ENCODE measurements at places on chromosomes 12 and 14. TPM values are rescaled to one million over a fixed set of nuclear protein-coding genes. Genes with fewer than 3 reads are reported as not detected.

Gene PLCZ1
- total RNA-seq, result 0.06 TPM

Gene SLC5A8
- total RNA-seq, result not detected

Gene DACT1
- total RNA-seq, result 5.3 TPM

Gene CYP27B1
- total RNA-seq, result 0.19 TPM

Gene SCFD1
- 161 TPM for total RNA-seq

Gene CLEC12A
- not detected for total RNA-seq

Gene ADAMTS20
- total RNA-seq, result not detected

Gene HOXC9
- total RNA-seq, result not detected

Gene CCDC177
- total RNA-seq, result not detected

Gene PRH2
- not detected for total RNA-seq

Measured in aortic smooth muscle cell (primary cell).